ENCODE measurements at places on chromosomes 1 and 21.

- peak; percentile 49 for DNase-seq
Observed at GRCh38 chr1:7536891-7537591, 234.1 kb upstream of the VAMP3 start.

DNA sequence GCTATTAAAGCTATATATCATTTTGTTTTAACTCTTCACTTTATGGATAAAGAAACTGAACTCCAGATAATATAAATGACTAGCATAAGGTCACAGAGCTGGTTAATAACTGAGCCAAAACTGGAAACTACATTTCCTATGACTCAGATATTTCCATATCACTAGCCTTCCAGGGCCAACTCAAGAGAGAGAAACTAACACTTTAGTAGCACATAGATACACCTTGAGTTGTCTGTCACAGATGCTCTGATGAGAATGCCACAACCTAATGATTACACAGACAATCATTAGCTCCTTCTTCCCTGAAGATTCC is 40.7 kb downstream of the NME7 start:
- no peak for DNase-seq

DNA sequence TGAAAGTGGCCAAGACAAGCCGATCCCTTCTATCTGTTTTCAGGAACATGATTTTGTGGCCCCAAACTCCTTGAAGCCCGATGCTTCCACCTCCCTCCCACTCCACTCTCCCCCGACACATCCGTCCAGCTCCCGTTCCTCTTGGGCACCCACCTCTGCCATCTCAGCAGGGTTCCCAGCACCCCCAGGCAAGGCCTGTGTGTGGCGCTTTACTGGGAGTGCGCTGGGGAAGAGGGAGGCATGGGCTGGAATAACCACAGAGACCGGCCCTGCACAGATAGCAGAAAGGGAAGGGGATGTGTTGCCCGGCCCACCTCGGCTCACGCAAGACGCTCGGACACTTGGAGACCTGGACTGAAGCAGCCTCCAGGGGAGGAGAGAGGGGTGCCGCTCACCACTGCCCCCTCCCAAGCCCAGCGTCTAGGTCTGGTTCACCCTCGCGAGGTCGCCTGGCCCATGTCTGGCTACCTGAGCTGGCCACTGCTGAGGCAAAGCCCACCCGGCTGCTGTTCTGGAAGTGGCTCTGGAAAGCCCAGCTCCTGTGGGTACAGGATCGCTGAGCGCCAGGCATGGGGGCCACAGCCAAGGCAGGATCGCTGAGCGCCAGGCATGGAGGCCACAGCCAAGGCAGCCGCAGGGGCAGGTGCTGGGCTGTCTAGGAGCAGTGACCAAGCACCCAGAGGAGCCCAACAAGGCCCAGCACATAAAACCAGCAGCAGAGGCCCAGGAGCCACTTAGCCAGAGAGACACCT is 23.8 kb upstream of the COL18A1 start:
- DNase-seq: no peak

- DNase-seq: no peak
Observed at GRCh38 chr1:40306296-40306695, 10.8 kb downstream of the COL9A2 start.

DNA sequence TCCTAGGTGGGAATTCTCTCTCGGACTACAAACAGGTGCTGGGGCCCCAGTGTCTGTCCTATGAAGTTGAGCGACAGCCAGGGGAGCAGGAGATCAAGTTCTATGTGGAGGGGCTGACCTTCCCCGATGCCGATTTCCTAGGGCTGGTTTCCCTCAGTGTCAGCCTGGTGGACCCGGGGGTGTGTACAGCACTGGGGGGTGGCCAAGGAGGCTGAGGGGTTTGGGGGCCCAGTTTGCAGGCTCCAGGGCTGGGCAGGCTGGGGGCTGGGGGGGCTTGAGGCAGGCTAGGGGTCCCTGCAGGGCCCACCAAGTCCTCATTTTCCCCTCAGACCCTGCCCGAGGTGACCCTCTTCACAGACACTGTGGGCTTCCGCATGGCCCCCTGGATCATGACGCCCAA is 20.3 kb upstream of the PADI3 start:
- DNase-seq: no peak

GRCh38 chr1:1631782-1632420 is at the start of gene MMP23B:
TSS of gene MMP23B (plus strand) at chr1:1632173. CDS start at chr1:1632219, 46 bp downstream.
- peak; percentile 16 for DNase-seq

GRCh38 chr1:90716552-90717355 is at the start of gene BARHL2:
TSS of gene BARHL2 (minus strand) at chr1:90717302. CDS start at chr1:90717195, 107 bp downstream.
- DNase-seq: no peak

- DNase-seq: no peak
Observed at GRCh38 chr1:227869279-227869842, 53.9 kb downstream of the PRSS38 start.

DNA sequence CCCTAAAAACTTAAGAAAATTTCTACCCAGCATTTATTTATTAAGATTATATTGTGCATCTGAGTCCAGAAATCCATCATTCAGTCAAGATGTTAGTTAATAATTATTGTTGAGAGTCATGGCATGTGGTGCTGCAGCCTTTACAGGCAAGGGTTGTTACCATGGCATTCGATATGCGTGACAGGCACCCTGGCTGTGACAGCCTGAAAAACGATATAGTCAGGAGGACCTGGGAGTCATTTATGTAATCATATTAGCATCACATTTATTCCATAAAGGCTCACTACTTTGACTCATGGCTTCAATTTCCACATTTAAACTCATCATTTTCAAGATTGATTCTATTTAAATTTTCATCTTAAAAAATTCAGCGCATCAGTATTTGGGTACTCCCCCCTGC is 68.0 kb downstream of the CACHD1 start:
- DNase-seq: no peak

DNA sequence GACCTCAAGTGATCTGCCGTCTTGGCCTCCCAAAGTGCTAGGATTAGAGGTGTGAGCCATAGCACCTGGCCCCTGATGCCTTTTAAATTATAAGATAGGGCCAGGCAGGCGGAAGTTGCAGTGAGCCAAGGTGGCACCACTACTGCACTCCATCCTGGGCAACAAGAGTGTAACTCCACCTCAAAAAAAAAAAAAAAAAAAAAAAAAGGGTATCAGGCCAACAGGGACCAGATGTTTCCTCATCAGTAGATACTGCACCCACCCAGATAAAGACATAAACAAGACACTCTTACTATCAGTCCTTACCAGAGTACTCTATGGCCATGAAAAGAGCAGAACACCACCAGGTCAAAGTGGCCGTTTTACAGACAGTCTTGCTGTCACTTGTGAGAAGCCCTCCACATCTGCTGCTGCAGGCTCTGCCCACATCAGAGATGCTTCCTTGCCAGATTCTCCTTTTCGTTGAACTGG is 3.3 kb downstream of the C21orf58 start:
- DNase-seq: no peak

DNA sequence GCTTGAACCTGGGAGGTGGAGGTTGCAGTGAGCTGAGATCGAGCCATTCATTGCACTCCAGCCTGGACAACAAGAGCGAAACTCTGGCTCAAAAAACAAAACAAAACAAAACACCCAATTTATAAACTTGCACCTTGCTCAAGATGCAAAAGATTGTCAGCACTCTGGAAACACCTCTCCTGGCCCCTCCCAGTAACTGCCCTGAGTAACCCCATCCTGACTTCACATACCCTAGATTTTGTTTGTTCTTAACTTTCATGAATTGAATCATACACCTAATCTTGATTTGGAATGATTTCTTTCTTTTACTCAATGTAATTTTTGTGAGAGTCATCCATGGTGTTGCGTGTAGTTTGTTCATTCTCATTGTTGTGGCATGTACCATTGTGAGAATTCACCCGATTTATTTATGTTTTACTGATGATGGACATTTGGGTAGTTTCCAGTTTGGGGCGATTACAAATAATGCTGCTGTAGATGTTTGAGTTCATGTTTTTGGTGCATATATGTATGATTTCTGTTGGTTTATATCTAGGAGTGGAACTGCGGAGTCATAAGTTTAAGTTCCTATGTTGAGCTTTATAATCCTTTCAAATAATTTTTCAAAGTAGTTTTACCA is 10.4 kb downstream of the NECAP2 start:
- no peak for DNase-seq

GRCh38 chr1:15540186-15540585 is 13.5 kb downstream of the DNAJC16 start:
- DNase-seq: no peak

DNA sequence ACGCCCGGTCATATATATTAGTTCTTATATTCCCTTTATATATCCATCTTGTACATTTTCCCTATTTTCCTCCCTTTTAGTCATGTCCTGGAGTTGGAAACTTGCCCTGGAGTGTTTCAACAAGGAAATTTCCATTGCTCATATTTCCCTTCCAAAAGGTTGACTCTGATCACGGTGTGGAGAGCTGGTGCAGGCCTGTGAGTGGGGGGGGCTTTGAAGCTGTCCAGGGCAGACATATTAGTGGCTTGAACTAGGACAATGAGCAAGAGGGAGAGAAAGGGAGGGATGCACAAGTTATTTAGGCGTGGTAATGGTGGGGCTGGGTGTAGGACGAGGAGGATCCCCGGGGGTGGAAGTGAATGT is 30.4 kb upstream of the TMEM61 start:
- no peak for DNase-seq

DNA sequence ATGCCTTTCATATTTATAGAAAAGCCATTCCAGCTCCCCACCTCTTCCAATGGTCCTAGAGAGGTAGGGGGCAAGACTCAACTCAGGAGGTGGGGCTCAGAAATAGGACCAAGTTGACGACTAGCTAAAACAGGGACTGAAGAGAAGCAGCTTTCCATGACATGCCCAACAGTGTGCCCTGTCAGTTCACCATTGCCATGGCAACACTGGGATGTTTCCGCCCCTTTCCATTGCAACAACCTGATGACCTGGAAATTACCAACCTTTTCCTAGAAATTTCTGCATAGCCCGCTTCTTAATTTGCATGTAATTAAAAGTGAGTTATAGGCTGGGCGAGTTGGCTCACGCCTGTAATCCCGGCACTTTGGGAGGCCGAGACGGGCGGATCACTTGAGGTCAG is 22.4 kb upstream of the INTS3 start:
- no peak for DNase-seq

DNA sequence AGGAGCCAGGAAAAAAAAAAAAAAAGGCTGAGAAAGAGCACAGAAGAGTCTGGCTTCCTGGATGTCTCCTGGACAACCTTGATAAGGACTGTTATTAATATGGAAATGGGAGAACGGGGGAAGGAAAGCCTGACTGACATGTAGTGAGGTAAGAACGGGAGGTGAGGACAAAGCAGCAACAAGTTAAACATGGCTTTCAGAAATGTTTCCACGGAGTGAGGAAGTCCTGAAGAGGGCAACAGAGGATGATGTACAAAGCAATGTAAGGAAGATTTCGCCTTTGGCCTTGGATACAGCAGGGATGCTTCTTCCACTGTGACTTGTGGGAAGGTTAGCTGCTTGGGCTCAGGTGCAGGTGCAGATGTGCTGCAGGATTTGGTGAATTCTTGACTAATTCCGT is 11.9 kb upstream of the NIBAN1 start:
- DNase-seq: no peak

GRCh38 chr1:232014941-232015340 is 388.4 kb downstream of the DISC1 start:
- no peak for DNase-seq

DNA sequence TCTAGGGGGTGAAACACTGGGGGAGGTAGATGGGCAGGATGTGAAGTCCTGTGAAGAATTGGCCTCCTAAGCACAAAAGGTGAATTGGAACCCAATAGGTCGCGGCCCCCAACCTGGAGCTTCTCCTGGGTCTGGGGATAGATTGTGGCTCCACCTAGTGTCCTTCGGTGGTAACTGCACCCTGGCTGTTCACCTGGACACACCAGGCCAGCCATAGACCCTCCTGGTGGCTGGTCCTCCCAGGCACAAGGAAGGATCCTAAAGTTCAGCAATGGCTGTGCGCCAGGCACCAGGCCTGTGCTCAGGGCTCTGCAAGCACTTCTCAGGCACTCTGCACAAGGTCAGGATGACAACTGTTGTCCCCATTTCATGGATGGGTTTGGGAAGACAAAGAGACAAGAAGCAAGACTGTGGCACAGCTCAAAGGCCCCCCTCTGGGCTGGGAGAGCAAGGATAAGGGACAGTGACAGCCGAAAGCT is 13.5 kb downstream of the ESPN start:
- peak; percentile 82 for DNase-seq

- no peak for DNase-seq
Observed at GRCh38 chr1:98975810-98976209, 28.9 kb downstream of the PLPPR5 start.

GRCh38 chr1:41954533-41954944 is 35.8 kb upstream of the HIVEP3 start:
- DNase-seq: peak; percentile 27

GRCh38 chr21:44522753-44523204 is 17.2 kb downstream of the KRTAP10-1 start:
- no peak for DNase-seq

GRCh38 chr1:87167157-87167789 is 161.4 kb upstream of the LMO4 start:
- DNase-seq: no peak

- peak; percentile 91 for DNase-seq
Observed at GRCh38 chr1:15885701-15886610, 38.4 kb downstream of the SPEN start.

DNA sequence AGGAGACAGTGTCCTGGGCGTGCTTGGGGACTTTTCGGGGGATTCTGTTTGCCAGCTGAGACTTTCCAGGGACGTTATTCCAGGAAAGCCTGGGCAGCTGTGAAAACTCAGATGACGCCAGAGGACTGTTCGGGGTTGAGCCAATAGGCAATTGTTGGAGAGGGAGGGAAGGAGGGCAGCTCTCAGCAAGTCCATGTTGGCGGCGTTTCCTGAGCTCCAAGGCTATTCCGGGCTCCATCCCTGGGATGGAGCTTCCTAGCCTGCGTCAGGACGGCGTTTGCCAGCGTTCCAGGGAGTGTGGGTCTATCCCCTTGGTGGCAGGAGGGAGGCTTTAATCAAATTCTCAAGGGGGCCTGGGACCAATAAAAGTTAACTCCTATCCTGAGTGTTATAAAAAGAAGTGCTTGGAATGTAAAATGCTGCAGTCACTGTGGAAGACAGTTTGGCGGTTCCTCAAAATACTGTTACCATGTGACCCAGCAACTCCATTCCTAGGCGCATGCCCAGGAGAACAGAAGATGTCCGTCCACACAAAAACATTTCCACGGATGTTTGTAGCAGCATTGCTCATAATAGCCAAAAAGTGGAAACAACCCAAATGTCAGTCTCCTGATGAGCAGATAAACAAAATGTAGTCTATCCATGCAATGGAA is 15.2 kb downstream of the SLC27A3 start:
- DNase-seq: no peak

All from retina (tissue), 1 donor.